Stimulated activated CD4-positive, alpha-beta T cell treated with anti-CD3 and anti-CD28 coated beads, Interleukin-15, amount 100 ng/mL, for 1 hour (primary cell): ENCODE measurements at places on chromosomes 16 and 17.

DNA sequence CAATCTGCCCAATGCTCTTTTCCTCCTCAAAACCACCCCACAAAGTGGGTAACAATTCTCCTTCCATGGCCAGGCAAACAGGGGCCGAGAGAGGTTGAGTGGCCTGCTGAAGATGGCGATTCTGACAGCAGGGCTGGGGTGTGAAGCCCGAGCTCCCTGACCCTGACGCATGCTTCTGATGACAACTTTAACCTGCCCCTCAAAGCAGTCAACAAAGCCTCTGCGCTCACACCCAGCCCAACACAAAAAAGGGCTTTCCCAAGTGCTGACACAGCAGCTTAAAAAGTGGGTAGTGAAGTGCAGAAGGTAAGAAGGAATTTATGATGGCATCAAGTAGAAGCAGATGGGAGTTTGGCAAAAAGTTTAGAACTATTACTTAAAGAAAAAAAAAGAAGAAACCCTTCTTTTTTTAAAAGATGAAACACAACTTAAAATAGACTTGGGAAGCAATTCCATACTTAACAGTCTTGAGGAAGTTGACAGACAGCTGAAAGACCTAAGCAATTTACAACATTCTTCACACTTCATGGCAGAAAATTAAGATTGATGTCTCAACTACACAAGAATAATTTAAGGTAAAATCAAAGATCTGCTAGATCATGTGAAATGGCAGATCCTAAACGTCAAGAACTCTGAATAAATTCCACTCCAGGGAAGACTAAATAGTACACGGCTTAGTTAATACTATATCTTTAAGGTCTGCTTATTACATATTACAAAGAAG is 133.9 kb downstream of the PARN start:
- no peak for DNase-seq

GRCh38 chr17:77188084-77189066 is 47.6 kb downstream of the SEC14L1 start:
- no peak for DNase-seq

GRCh38 chr16:1940273-1941161 is 2.5 kb downstream of the MSRB1 start:
- DNase-seq: no peak

DNA sequence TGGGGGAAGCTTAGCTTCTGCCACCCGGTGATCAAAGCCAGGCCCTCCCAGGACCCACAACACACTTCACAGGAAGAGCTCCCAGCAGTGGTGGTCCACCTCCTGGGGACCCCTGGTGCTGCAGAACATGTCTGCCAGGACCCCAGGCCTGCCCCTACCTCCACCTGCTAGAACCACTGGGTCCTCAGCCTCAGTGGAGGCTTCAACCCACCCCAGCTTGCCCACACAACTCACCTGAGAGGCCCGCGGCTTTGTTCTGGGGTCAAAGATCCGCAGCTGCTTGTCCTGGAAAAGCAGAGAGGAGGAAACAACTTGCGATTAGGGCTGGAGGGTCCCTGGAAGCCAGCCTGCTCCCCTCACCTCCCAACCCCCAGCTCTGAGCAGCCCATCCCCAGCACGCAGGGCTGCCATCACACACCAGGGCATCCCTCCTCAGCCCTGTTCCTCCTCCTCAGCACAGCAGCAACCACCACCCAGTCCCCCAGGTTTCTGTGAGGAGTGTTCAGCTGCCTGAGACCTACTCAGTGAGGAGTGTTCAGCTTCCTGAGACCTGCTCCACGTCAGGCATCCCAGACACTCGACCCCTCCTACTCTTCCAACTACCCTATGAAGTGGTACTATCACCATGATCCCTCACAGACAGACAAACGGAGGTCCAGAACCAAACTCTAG is 21.2 kb downstream of the CORO7 start:
- DNase-seq: no peak

DNA sequence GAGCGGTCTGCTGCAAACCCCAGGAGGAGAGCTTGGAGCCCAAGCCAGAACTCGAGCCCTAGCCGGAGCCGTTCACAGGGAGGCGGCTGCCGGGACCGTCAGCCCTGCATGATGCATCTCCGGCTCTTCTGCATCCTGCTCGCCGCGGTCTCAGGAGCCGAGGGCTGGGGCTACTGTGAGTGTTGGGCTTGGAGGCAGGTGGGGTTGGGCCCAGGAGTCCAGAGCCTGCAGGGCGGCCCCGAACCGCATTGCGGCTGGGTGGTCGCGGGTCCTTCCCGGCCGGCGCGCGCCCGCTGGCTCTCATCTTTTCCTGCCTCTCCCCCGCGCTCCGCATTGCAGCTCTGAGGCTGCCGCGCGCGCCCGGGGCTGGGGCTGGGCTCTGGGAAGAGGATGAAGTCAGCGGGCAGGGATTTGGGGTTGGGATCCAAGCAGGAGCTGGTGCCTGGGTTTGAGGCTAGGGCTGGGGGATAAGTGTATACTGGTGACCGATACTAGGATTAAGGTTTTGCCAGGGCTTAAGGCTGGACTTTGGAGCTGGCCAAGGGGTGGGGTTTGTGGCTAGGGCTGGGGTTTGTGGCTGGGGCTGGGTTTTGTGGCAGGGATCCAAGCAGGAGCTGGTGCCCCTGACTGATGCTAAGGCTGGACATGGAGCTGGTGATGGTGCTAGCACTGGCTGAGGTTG is 532 bp downstream of the CNTNAP1 start:
- no peak for DNase-seq

DNA sequence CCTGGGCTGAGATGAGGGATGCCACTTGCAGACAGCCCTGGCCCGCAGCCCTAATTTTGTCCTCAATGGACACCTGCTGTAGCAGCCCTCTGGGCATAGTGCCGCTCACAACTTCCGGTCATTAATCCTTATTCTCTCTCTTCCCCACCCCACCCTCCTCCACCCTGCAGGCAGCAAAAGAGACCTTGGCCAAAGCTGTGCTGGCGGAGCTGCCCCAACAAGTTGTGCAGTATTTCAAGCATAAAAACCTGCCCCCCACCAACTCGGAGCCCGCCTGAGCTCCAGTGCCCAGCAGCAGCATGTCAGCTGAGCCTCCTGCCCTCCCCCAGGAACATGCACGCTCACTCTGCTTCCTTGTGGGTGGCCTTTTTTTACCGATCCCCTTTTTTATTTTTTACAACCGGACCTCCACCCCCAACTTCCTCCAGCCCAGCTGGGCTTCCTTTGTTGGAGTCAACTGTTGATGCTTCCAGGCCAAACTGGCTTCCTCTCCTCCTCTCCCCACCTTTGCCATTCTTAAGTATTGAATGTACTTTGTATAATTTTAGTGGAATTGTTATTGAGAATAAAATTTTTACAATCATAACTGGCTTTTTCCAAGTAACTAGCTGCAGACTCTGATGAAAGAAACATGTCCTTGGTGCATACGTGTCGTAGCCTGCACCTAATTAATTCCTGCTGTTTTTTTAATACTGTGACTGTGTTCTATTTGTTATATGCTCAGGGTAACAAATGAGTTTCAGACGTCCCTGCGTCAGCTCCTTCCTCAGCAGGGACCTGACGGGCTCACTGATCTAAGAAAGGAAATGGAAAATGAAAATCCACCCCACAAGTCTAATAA is 38.2 kb downstream of the PSME3IP1 start:
- no peak for DNase-seq

DNA sequence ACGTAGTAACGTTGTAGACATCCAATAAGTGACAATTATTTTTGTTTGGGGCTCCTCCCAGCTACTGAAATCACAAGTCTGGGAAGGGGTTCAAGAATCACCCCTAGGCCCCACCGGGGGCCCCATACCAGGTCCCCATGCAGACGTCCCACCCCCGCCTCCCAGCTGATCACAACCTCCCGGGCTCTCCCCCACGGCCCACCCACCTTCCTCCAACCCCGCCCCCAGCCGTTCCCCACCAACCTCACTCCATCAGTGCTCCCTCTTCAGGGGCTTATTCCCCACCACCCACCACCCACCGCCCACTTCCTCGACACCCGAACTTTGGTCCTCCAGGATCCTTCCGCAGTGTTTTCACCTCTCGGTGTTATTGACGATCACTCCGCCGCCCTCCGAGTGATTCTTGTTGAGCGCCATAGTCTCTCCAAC is 240 bp downstream of the WBP2 start:
- no peak for DNase-seq

GRCh38 chr16:30657866-30658730 is at the start of gene FBRS:
Gene FBRS, plus strand, starts transcription at chr16:30658431. Its CDS starts 1,088 bp downstream, at chr16:30659519.
- peak; percentile 100 for DNase-seq

- no peak for DNase-seq
Observed at GRCh38 chr17:57234061-57234738, 22.1 kb upstream of the MSI2 start.

GRCh38 chr16:80909720-80910119 is 97.0 kb downstream of the CMC2 start:
- no peak for DNase-seq

DNA sequence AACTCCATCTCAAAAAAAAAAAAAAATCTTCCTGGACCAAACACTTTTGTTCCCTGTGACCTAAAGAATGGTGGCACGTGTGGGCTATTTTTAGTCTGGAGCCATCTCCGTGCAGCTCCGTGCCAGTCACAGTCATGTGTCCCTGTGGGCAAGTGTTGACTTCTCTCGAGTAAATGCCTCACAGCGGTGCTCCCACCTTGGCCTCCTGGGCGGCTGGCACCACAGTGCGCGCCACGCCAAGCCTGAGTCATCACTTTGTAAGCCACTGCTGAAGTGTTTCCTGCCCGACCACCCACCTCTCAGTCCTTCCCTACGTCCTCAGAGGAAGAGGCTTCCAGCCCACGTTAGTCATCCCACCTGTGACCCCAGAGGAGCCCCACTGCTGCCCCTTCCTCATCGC is 10.9 kb upstream of the HEXD start:
- DNase-seq: no peak

DNA sequence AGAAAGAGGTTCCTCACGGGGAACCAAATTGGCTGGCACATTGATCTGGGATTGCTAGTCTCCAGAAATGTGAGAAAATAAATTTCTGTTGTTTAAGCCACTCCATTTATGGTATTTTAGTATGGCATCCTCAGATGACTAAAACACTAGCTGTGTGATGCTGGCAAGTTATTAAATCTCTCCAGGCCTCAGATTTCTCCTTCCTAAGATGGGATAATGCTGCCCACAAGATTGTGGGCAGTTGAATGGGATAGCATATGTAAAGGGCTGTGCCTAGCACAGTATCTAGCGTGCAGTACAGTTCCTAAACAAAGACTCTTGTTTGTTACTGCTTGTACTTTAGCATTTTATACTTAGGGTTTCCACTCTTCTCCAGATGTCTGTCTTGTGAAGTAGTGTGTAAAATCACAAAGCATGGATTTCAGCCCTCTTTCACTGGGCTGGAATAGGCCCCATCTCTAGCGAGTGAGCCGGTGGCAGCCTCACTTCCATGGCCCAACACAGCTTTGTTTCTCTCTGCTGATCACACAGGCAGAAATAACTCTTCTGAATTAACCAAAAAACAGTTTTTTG is 38.2 kb upstream of the PHAF1 start:
- DNase-seq: no peak
